Left ventricle myocardium inferior (tissue), 1 donor: ENCODE measurements at places on chromosomes 11 and 22.
A peak's percentile ranks its signal among the peaks of the same experiment; 100 is the strongest.

DNA sequence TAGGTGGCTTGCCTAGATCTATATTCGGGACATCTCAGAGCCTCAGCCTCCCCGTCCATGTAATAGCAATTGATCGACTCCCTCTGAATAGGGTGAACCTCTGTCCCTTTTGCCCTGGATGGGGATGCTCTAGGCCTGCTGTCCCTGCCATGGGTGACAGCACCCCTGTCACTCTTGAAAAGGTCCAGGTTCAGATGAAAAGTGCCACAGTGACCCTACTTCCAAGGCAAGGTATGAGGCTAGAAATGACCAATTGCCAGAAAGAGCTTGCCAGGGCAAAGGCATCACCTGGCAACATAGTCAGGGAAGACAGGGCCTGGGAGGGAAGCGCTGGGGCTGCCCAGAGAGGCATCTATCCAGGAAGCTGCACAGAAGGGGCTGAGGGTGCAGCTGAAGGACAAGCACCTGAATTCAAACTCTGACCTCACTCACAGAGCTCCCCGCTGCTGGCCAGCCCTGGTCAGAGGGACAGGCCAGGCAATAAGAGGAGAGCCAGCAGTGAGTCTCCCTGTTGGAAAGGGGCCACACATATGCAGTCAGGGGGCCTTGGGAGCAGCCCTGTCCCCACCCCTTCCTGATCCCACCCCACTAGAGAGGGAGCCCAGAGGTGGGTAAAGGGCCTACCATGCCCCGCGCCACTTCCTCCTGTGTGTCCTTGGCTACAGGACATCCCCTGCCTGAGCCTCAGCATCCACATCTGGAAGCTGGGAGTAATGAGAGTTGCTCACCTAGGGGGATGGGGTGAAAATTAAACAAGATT lies 9.0 kb upstream of the APOBEC3A start:
- no peak overlapping the region for H3K27ac ChIP-seq
- peaks cover 52% of the 10 kb centered on the region for H3K27me3 ChIP-seq
- H3K4me3 ChIP-seq, result no peak overlapping the region
- no peaks in the 10 kb centered on the region for H3K36me3 ChIP-seq

DNA sequence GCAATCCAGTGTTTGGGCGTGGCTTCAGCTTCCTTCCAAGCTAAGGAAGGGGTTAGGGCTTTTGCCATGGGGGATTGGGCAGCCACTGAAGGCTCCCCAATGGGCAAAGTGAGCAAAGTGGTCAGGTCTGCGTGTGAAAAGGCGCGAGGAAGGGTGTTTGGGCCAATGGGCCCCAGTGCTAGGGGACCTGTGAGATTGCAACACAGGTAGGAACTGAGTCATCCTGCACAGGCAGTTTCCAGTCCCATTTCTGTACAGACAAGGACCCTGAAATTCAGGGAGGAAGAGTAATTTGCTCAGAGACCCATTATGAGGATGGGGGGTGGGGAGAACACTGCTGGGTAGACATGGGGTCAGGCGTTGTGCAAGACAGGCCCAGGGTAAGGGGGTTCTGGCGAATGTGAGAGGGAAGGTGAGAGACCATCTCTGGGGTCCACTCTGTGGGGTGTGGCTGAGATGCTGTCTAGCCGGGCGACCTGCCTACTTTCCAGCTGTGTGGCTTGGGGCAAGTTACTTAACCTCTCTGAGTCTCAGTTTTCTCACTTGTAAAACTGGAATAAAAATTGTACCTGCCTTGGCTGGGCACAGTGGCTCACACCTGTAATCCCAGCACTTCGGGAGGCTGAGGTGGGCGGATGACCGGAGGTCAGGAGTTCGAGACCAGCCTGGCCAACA lies 7.3 kb downstream of the CCDC88B start:
- H3K36me3 ChIP-seq, result no peaks in the 10 kb centered on the region
- H3K27me3 ChIP-seq, result no peaks in the 10 kb centered on the region
- no peak overlapping the region for H3K4me3 ChIP-seq
- DNase-seq, result no peak
- no peak overlapping the region for H3K27ac ChIP-seq

DNA sequence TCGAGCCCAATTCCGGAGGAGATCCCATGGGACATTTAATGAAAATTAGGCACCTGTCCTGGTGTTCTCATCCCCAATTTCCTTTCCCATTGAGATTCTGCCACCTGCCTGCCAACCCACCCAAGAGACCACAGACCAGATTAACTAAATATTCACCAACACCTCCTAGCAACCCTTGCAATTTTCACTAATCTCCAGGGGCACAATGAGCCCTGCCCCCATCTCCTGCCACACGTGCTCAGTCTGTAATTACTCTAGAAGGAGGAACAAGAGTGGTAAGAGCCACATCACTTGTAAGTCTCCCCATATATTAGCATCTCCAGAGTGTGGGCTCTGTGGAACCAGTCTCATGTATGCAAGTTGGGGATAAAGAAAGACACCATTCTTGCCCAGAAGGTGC lies 38.0 kb downstream of the IL18BP start:
- no peak for DNase-seq
- H3K27me3 ChIP-seq, result no peaks in the 10 kb centered on the region
- H3K36me3 ChIP-seq, result peaks cover 35% of the 10 kb centered on the region
- peaks cover 89% of the 10 kb centered on the region for H3K4me1 ChIP-seq

GRCh38 chr11:72127923-72128322 lies 7.6 kb upstream of the FOLR3 start:
- H3K36me3 ChIP-seq, result no peaks in the 10 kb centered on the region
- no peaks in the 10 kb centered on the region for H3K4me1 ChIP-seq
- H3K4me3 ChIP-seq, result no peak overlapping the region
- H3K27me3 ChIP-seq, result peaks cover 6% of the 10 kb centered on the region
- DNase-seq, result no peak

- no peaks in the 10 kb centered on the region for H3K4me1 ChIP-seq
- peaks cover 7% of the 10 kb centered on the region for H3K36me3 ChIP-seq
- H3K4me3 ChIP-seq, result no peak overlapping the region
- H3K27me3 ChIP-seq, result peaks cover 5% of the 10 kb centered on the region
- H3K27ac ChIP-seq, result no peak overlapping the region
- DNase-seq, result no peak
Observed at GRCh38 chr22:43534916-43535315, 123.1 kb downstream of the MPPED1 start.

- no peaks in the 10 kb centered on the region for H3K4me1 ChIP-seq
- H3K4me3 ChIP-seq, result no peak overlapping the region
- H3K27ac ChIP-seq, result no peak overlapping the region
Observed at GRCh38 chr22:20638507-20638870, 131.1 kb downstream of the MED15 start.

- H3K4me1 ChIP-seq, result no peaks in the 10 kb centered on the region
- no peaks in the 10 kb centered on the region for H3K36me3 ChIP-seq
- H3K27ac ChIP-seq, result no peak overlapping the region
- H3K27me3 ChIP-seq, result no peaks in the 10 kb centered on the region
Observed at GRCh38 chr11:87339416-87339815, 301.7 kb downstream of the TMEM135 start.

- no peak overlapping the region for H3K4me3 ChIP-seq
- peaks cover 18% of the 10 kb centered on the region for H3K36me3 ChIP-seq
- H3K27ac ChIP-seq, result no peak overlapping the region
- no peaks in the 10 kb centered on the region for H3K27me3 ChIP-seq
- peaks cover 11% of the 10 kb centered on the region for H3K4me1 ChIP-seq
Observed at GRCh38 chr22:40904101-40904500, 42.2 kb upstream of the DNAJB7 start.

- no peak for DNase-seq
- no peaks in the 10 kb centered on the region for H3K4me1 ChIP-seq
- no peaks in the 10 kb centered on the region for H3K27me3 ChIP-seq
- H3K4me3 ChIP-seq, result no peak overlapping the region
- no peaks in the 10 kb centered on the region for H3K36me3 ChIP-seq
- H3K27ac ChIP-seq, result no peak overlapping the region
Observed at GRCh38 chr11:109853156-109853776, 239.9 kb upstream of the ZC3H12C start.

GRCh38 chr22:24588757-24589481 lies 4.0 kb downstream of the LRRC75B start:
- DNase-seq, result no peak
- H3K27me3 ChIP-seq, result no peaks in the 10 kb centered on the region
- H3K36me3 ChIP-seq, result peaks cover 10% of the 10 kb centered on the region
- peak overlapping the region; percentile 16 for H3K27ac ChIP-seq

DNA sequence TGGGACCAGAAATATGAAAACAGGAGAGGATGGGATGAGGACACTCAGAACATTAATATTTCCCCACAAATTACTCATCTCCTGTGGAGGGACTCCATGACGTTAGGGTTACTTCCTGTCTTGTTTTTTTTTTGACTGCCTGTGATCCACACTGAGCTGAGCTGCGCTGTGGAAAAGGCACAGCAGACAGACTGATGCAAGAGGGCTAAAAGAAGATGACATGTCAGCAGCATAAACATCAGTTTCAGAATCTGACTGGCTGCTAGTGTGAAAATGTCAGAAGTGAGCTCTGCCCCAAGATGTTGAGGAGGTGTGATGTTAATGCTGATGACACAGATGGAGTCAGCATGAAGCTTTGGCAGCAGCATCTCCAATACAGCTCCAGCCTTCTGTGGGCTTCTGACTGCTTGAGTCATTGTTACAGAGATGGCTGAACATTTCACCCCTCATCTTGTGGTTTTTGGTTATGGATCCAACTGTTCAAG lies 286.8 kb downstream of the BLID start:
- peaks cover 4% of the 10 kb centered on the region for H3K36me3 ChIP-seq
- no peaks in the 10 kb centered on the region for H3K27me3 ChIP-seq
- H3K4me1 ChIP-seq, result no peaks in the 10 kb centered on the region

- no peaks in the 10 kb centered on the region for H3K36me3 ChIP-seq
- H3K27ac ChIP-seq, result no peak overlapping the region
- no peaks in the 10 kb centered on the region for H3K4me1 ChIP-seq
- H3K4me3 ChIP-seq, result no peak overlapping the region
- H3K27me3 ChIP-seq, result no peaks in the 10 kb centered on the region
Observed at GRCh38 chr11:91243630-91244029, 981.0 kb upstream of the FAT3 start.
